ENCODE measurements at places on chromosomes 2 and 18.
A peak's percentile ranks its signal among the peaks of the same experiment; 100 is the strongest.

DNA sequence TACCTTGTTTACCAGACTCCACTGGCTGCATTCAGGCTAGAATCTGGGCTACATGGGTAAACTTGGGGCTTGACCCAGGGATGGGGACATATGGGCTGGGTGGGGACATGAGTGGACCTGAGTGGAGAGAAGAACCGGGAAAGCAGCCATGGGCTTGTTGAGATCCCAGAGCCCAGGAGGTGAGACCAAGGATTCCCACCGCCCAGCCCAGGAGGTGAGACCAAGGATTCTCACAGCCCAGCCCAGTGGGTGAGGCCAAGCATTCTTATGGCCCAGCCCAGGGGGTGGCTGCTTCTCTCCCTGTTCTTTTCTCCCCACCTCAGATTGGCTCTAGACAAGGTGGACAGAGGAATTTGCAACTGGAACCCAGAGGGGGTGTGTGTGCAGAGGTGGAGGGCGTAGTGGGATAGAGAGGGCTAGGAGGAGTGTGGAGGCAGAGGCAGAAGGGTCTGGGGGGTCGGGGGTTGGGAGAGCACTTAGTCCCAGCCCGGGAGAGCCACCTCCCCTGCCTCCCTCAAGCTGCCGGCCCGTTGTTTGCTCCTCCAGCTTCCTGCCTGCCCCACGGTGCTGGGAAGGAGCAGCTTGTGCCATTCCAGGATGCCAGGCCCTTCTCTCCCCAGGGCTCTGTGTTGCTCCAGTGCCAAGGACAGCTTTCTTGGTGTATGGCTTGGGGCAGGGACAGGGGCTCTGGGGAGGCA, 25.6 kb downstream of the GLI2 start:
- no peak for DNase-seq

DNA sequence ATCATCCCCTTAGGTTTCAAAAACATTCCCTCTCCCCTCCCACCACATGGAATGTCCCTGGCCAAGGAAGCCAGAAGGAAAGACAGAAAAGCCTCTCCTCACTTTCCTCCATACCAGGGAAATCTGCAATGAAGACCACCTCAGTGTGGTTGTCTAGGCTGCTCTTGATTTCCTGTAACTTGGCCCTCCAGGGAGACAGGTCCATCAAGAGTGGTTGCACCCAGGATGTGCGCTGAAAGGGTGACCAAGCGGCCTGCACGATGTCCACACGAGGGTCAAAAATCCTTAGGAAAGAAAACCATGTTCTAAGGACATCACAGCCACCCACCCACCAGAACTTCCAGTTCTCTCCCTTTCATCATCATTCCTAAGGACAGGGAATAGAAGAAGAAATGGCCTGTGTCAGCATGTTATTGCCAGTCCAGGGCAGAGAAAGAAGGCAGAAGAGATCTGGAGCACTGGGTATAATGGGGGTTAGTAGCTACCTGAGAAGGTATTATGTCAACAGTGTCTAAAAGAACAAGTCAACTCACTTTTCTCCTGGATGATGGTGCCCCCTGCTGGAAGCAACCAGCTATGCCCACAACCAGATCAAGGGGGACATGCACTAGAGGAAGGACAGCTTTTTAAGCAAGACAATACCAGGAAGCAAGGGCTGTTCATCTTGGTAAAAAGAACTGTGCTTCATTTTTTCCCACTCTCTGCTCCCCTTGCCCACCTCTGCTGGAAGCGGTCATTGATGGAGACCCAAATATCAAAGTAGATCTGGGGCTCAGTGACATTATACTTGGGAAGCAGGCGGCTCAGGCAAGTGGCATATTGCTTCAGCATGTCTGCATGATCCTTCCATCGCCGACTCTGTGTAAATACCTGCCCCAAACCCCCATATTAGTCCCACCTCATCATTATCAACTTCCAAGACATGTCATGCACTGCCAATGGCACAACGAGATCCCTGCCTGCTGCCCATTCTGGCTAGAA, 9.3 kb downstream of the GGCX start:
- peak; percentile 87 for DNase-seq

- no peak for DNase-seq
These were observed 164.1 kb downstream of the FHOD3 start for GRCh38 chr18:36461551-36461987.

- no peak for DNase-seq
These were observed 51.6 kb upstream of the KYNU start for GRCh38 chr2:142825861-142826260.

GRCh38 chr2:113273027-113273551, 5.6 kb downstream of the PAX8 start:
- DNase-seq: peak; percentile 31
